ENCODE measurements at places on chromosomes 13 and 19.

GRCh38 chr13:100788540-100788939, 113.9 kb upstream of the TMTC4 start:
- DNase-seq, result no peak

GRCh38 chr13:36789061-36789460, 30.0 kb upstream of the RFXAP start:
- DNase-seq, result no peak

DNA sequence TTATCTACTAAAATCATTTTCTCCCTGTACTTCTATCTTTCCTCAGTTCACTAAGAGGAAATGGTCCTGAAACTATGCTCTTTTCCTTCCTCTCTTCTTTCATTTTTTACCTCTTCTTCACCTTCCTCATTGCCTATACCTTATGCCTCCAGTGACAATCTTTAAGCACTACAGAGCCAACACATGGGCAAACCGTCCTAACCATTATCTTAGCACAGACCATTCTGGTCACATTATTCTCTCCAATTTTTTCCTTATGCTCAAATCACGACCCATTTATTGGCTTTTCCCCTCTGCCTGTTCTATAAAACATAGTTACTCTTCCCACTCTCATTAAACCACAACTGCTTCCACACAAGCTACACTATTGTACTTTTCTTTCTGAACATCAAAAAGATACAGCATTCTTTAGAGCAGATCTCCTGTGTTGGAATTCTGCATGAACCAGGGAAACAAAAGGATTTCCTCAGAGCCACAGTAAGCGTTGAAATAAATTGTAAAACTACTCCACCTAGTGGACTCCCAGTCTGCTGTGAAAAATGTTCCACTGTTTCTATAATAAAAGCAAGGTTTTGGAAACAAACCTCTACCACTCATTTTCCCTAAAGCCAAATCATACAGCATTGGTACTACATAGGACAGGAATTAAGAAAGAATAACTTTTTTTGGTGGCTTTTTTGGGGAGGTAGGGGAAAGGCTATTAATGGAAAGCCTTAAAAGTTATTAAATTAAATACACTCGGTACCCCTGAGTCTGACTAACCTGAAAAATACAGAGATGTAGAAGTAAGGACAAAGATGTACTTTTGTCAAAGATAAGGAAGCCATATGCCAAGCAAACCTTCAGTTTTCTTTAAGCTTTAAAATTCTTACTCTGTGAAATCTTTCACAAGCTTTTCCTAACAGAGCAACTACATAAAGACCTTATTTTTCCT, 19.5 kb downstream of the NUFIP1 start:
- DNase-seq, result no peak

DNA sequence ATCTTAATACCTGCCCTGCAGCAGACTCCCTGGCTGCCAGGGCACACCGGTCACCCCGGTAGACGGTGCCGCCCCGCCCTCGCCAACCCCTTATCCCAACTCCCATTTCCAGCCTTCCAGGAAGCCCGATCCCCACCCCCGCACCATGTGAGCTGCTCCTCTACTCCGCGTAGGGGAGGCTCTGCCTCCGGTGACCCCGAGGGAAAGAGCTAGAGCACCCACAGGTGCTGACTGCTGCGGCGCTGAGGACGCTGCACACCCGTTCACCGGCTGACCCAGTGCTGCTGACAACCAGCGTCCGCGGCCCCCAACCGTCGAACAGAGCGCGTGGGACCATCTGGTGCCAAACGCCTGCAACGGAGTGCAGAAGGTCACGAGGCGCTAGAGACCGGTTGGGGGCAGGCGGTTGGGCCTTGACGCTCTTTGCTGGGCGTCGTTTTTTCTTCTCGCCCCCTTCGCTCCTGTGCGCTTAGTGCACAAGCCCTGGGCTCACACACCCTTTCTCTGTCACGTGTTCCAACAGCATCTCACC, 59.6 kb upstream of the ZNF599 start:
- no peak for DNase-seq

GRCh38 chr13:34352958-34353357, 535.0 kb downstream of the RFC3 start:
- DNase-seq, result no peak

All from stimulated activated CD4-positive, alpha-beta T cell treated with anti-CD3 and anti-CD28 coated beads, Interleukin-1b, Interleukin-23, amount 100 ng/mL, for 4 hours (primary cell).